Activated naive CD4-positive, alpha-beta T cell treated with Interleukin-2 at 50 U/mL for 16 hours (primary cell): ENCODE measurements at places on chromosomes 6 and 20.

GRCh38 chr6:31114541-31114878, at the start of gene PSORS1C1:
PSORS1C1 (plus strand) TSS chr6:31114800; CDS start chr6:31129633, 14,833 bp downstream.
- DNase-seq: no peak

- no peak for DNase-seq
Measured at GRCh38 chr6:2756241-2756640, 5.5 kb upstream of the MYLK4 start.

DNA sequence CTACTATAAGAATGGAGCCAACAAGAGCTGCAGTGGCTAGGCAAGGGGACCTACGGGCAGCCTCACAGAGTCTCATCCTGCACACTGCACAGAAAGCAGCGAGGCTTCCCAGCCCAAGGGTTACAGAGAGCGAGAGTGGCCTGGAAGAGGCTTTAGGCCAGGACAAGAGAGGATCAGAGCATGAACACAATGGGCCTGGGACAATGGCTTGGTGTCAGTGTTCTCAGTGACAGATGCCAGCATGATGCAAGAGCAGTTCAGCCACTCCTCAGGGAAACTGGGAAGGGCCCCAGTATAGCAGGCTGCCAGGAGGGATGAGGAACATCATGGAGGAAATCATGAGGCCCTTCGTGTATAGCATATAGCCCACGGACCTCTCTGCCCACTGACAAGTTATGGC, 108.0 kb downstream of the NUS1 start:
- DNase-seq: no peak

- no peak for DNase-seq
Measured at GRCh38 chr6:152404086-152404857, 232.9 kb downstream of the SYNE1 start.

- DNase-seq: no peak
Measured at GRCh38 chr6:135261872-135262725, 81.0 kb downstream of the MYB start.

DNA sequence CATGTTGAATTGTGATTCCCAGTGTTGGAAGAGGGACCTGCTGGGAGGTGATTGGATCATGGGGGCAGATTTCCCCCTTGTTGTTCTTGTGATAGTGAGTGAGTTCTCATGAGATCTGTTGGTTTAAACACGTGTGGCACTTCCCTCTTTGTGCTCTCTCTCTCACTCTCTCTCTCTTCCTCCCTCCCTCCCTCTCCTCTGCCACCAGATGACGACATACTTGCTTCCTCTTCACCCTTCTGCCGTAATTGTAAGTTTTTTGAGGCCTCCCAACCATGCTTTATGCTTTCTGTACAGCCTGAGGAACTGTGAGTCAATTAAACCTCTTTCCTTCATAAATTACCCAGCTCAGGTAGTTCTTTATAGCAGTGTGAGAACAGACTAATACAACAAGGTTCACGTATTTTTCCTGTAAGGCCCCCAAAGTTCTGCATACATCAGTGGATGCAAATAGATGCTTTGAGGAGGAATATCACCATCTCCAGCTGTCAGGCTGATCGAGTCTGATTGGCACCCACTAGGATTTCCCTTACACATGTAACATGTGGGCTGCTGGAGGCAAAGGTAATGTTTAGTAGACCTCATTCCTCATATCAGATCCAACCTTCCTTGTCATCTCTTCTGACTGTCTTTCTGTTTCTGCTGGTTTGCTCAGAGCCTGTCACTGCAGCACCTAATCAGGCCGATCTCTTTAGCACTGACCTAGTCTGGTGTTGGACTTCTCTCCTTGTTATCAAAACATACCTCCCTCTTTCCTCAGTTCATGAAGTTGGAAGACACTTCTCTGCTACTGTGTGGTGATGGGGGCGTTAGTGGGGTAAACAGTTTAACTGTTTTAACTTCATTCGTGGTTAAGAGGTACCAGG, 54.3 kb upstream of the BACH2 start:
- DNase-seq: peak; percentile 22

- DNase-seq: no peak
Measured at GRCh38 chr6:166911248-166911677, 45.1 kb downstream of the RNASET2 start.

DNA sequence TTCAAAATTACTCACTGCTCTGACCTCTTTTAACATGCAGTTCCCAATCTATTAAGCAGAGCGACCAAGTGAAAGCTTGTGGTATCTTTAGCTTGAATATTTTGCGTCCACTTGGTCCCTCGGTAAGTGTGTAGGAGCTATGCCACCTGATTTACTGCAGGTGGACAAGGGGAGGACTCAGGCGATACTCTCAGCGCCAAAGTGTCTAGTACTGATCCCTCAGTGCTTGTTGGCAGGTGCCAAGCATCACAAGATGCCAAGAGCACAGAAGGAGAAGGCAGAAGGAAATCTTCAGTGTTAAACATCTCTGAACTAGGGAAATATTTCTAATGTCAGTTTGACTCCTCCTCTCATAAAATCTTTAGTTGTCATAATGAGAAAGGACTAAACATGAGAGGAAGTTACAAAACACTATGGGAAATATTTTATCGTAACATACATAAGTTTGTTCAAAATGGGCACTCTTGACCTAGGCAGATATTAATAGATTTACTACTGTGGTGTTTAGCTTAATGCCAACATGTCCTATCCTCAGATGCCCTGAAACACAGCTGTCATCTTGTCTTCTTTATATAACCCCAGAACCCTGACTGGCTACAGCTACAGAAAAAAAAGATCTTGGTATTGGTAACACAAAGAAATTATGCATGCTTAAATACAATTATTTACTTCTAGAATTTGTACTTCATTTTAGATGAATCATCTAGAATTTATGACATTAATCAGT, 19.5 kb downstream of the NHLRC1 start:
- no peak for DNase-seq

- no peak for DNase-seq
Measured at GRCh38 chr6:134331256-134331655, 13.3 kb upstream of the SGK1 start.

- DNase-seq: no peak
Measured at GRCh38 chr20:40711079-40711478, 22.0 kb upstream of the MAFB start.

DNA sequence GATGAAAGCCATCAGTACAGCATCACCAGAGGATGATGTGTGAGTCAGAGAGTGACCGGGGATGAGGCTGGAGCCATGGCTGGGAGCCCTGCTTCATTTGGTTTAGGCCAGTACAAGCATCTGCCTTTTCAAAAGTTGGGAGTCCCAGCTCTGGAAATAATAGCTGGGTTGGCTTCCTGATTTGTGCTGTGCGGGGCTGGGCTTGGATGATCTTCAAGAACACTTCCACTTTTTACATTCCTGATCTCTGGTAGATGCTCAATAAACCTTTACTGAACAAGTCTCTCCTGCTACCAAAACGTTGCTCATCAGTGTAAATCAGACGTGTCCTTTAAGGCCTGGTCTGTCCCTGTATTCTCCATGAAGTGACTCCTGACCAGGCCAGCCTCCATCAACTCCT, 44.1 kb upstream of the ADGRF4 start:
- DNase-seq: no peak

- no peak for DNase-seq
Measured at GRCh38 chr6:4902363-4902762, 101.5 kb downstream of the RPP40 start.
